ENCODE measurements at places on chromosomes 4 and X.

DNA sequence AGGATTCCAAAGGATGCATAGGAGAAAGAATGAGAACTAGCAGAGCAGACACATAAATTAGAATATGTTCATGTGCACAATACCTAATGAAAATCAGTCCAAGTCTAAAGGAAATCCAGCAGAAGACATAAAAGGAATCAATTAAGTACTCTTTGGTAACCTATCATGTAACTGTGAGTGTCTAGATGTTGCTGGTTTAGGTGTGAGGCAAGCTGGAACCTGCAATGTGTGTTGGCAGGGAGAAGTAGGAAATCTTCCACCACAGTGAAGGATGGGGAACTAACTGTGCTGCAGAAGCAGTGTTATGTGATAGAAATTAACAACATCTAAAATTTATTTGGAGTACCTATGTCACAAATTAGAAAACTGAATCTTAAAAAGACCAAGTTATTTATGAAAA is 330.8 kb upstream of the DKK2 start:
- no peak for DNase-seq

DNA sequence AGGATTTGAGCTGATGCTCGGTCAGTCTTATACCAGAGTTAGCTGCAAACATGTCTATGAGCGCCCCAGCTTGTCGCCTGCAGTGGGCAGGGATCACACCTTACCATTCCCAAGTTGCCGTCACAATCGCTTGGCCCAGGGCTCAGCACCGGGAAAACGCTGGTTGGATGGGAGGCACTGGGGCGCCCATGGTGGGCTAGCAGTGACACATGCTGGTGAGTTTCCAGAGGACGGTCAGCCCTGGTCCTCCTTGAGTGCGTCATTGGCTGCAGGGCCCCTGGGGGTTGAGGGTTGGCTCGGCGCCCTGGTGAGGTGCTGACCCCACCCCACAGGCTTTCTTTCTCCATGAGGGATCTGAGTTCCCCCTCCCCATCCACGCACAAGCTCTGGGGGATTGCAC is 50.4 kb downstream of the SORCS2 start:
- no peak for DNase-seq

- no peak for DNase-seq
Observed at GRCh38 chr4:132076829-132077228, 1072.3 kb upstream of the PCDH10 start.

DNA sequence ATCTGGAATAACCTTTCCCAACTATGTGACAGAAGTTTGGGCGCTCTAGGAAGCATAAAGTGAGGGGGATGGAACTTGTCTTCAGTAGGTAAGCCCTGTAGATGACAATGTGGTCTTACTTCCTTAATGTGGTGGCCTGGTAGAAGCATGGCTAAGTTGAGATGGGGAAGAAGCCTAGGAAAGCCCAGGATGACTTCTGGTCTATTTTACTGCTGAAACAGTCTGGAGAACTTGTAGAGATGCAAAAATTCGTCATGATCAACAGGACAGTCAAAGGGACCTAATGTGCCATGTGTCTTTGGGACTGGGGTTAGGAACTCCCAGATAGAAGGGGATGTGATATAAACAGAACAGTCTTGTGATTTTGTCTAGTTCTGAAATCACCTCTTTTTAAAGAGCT is 40.8 kb downstream of the CCNG2 start:
- no peak for DNase-seq

GRCh38 chr4:54233697-54234496 is 4.8 kb downstream of the PDGFRA start:
- peak; percentile 81 for DNase-seq

DNA sequence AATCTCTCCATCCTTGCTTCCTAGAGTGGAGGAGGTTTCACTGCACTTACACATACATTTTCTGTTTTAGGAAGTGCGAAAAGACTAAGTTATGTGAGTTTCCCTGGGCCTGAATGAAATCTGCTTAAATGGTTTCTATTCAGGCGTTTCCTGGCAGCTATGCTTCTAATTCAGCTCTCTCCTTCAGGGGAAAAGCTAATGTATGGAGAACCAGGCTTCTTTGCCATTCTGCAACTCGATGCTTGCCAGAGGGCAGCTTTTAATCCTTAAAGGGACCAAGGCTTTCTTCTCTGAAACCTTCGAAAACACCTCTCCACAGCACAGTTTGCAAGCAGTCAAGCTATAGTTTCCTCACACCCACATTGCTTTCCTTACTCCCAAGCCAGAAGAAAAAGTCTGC is 89.5 kb upstream of the ARX start:
- DNase-seq: no peak

- DNase-seq: peak; percentile 12
Observed at GRCh38 chr4:972651-973424, 531 bp downstream of the DGKQ start.

- no peak for DNase-seq
Observed at GRCh38 chr4:35447474-35447873, 796.8 kb downstream of the ARAP2 start.

DNA sequence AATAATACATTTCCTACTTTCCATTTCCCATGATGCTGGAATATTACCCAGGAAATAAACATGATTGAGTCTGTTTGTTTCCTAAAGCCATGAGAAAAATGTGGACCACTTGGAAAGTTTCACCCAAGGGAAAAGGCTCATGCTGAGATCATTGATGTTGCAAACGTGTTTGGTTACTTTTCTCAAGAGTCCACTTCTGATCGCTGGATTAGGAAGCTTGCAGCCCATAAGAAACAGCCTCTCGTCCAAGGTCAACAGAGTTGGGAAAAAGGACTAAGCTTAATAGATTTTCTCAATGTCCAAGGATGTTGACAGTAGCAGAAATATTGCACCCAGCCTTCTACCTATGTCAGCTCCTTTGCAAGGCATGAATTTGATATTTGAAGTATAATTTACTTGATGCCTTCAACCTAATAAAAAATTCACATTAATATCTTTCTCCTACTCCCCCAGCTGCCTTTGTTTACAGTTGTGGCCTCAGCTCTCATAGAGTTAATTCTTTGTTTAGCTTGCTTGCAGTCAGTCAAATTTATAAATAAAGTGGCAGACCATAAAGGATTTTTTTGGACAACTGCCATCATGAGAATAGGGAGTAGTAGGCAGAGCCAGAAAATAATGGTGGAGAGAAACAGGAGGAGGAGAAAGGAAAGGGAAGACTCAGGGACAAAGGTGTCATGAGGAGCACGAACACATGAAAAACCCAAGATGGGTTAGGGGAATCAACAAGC is 65.6 kb upstream of the BLTP1 start:
- DNase-seq: no peak

DNA sequence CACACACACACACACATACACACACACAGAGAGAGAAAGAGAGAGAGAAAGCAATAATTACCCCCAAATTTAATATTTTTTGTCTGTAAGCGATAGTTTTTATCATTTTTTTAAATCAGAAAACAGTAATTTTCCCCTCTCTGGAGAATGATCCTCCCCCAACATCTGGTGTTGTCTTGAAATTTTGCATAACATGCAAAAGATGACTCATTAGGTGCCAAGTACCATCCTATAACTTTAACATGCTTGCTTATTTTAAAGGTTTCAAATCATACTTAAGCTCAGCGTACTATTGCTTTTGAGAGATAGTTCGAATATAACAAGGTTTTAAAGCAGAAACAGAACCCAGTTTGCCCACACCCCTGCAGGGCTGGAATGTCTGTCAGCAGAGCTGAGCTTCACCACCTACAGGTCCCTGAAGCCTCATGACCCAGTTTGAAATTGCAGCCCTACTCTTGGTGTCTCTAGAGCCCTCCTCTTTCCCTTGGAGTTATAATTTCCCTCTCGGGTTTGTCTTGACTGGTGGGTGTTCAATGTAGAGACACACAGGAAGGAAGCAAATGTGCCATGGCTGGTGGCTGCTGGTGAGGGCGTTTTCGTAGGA is 175.0 kb upstream of the HS3ST1 start:
- DNase-seq: no peak

DNA sequence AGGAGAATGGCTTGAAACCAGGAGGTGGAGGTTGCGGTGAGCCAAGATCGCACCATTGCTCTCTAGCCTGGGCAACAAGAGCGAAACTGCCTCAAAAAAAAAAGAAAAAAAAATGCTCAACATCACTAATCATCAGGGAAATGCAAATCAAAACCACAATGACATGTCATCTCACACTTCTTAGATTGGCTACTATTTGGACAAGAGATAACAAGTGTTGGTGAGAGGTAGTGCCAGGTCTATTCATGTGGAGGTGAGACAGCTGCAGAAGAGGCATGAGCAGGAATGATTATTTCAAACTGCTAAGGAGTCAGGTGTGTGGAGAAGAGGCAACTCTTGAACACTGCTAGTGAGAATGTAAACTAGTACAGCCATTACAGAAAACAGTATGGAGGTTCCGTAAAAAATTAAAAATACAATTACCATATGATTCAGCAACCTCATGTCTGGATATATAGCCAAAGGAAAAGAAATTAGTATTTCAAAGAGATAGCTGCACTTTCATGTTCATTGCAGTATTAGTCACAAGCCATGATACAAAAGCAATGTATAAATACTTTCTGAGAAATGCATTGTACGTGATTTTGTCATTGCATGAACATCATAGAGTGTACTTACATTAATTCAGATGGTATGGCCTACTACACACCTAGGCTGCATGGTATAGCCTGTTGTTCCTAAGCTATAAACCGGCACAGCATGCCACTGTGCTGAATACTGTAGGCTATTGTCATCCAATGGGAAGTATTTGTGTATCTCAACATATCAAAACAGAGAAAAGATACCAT is 75.3 kb downstream of the TMEM144 start:
- no peak for DNase-seq

DNA sequence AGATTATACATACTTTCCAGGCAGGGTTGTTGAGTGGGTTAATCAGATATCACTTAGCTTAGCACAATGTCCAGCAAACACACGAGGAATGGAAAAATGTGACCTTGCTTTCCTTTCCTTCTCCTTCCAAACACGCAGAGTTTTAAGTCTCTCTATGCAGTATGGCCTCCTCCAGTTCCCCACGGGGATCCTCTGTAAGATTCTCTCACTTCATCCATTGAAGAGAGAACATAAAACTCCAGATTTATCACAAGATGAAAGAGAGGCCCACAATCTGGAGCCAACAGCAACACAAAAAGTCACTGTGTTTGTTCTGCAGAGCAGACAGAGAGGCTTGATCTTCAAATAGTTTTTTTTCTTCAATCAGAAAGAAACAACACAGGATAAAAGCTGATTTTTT is 336.8 kb upstream of the CLNK start:
- DNase-seq: no peak

DNA sequence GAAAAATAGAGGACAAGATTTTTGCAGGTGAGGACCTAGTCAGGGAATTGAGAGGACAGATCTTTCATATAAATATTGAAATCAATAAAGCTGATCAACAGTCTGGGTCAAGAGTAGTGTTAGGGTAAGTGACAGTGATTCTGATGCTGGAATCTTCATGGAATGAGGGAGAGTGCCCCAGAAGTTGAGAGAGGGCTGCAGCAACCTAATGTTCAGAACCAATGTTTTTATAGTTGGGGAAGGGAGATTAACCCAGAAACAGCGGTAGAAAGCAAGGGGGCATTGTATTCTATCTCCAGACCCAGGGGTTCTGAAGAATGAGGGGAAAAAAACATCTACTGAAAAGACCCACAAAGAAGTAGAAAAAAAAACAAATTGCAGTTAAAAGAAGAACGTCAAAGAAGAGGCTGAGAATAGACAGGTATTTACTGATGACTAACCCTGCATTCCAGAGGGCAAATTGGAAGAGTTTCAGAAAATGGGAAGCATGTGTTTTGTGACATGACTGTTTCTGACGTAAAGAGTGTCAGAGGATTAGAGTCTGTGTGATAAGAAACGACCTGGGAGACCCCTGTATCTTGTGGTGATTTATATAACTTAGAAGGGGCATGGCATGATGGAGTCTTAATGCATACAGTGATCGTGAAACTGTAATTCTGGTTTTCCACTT is 819.6 kb upstream of the EPHA5 start:
- DNase-seq: peak; percentile 88

- peak; percentile 93 for DNase-seq
Observed at GRCh38 chr4:141802333-141802732, 165.9 kb downstream of the IL15 start.

- DNase-seq: peak; percentile 45
Observed at GRCh38 chrX:43269201-43269600, 386.9 kb upstream of the MAOA start.

- DNase-seq: peak; percentile 48
Observed at GRCh38 chrX:22135994-22136684, 104.0 kb downstream of the PHEX start.

Measured in fibroblast of skin of back (primary cell).